ENCODE measurements at places on chromosomes 7 and 10. TPM values are rescaled to one million over a fixed set of nuclear protein-coding genes. Genes with fewer than 3 reads are reported as not detected.

PIP gene
- total RNA-seq: not detected

PNLIP gene
- total RNA-seq: not detected

DNA sequence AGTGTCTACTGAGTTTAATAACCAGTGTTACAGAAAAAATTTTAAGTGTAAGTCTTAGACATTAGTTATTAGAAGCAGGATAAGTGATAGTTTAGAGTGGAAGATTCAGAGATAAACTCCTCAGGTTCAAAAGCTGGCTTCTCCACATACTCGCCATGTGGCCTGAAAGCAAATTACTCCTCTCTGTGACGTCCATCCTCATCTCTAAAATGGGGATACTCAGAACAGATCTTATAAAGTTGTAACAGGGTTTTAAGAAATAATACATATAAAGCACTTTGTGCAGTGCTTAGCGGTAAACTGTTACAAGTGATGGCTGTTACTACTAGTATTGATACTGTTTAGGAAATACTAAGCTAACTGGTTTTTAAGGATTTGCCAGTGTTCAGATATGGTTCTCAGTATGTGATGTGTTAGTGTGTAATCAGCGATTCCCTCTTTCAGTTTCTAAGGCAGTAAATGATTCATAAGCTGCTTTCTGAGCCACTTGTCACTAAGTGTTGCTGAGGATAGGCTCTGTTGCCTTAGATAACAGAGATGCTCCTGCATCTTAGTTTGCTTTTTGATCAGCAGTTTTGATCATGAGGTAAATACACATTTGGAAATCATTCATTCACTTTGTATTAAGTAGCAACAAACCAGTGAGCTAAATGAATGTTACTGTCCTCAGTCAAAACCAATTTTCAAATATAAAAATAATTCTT, 58.7 kb downstream of the CYP51A1 start:
- no peak overlapping the region for H3K27ac ChIP-seq
- no peaks in the 10 kb centered on the region for H3K27me3 ChIP-seq
- DNase-seq: no peak
- peaks cover 13% of the 10 kb centered on the region for H3K36me3 ChIP-seq
- H3K4me3 ChIP-seq: no peak overlapping the region

- no peaks in the 10 kb centered on the region for H3K36me3 ChIP-seq
- H3K4me1 ChIP-seq: no peaks in the 10 kb centered on the region
- no peaks in the 10 kb centered on the region for H3K27me3 ChIP-seq
- H3K27ac ChIP-seq: no peak overlapping the region
Observed at GRCh38 chr7:134355927-134356326, 39.2 kb upstream of the SLC35B4 start.

- no peaks in the 10 kb centered on the region for H3K36me3 ChIP-seq
- peak; percentile 87 for DNase-seq
- no peak overlapping the region for H3K27ac ChIP-seq
- no peak overlapping the region for H3K4me3 ChIP-seq
Observed at GRCh38 chr7:154587792-154588191, 415.1 kb downstream of the PAXIP1 start.

BTBD16 gene
- not detected for total RNA-seq

DNA sequence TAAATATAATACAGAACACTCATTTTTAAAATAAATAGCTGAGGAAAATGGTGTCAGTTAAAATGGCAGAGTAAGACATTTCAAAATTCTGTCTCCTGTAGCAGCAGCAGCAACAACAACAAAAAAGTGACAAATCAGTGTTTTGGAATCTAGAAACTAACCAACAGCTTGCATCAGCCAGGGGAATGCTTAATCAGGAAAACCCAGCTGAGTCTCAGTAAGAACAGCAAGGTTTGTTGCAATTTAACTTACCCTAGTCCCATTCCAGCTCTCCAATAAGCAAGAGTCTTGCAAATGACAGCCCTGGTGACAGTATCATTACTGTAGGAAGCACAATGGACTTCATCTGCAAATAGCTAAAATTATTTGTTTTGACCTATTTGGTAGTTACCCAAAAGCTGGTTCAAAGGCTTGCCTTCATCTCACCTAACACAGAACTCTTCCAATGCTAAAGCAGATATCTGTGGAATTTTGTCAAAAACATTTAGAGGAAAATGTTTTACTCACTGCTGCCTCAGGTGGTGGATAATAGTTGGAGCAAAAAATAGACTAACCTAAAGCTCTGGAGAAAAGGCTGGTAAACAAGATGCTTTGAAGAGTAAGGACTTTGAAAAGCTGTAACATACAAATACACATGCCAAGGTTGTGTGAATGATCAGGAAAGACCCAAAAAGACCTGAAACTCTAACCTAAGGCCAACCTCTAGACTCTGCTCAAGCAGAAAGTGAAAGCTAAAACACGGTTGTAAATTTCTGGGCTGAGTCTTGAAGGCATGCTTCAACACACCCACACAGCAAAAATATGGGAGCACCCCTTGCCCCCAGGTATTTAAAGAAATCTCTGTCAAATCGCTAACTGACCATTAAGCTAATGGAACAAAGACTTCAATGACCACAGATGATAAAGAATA, 9.9 kb upstream of the ARHGAP22 start:
- no peaks in the 10 kb centered on the region for H3K4me1 ChIP-seq
- DNase-seq: no peak
- no peaks in the 10 kb centered on the region for H3K36me3 ChIP-seq
- H3K4me3 ChIP-seq: no peak overlapping the region
- H3K27ac ChIP-seq: no peak overlapping the region
- H3K27me3 ChIP-seq: no peaks in the 10 kb centered on the region

DNA sequence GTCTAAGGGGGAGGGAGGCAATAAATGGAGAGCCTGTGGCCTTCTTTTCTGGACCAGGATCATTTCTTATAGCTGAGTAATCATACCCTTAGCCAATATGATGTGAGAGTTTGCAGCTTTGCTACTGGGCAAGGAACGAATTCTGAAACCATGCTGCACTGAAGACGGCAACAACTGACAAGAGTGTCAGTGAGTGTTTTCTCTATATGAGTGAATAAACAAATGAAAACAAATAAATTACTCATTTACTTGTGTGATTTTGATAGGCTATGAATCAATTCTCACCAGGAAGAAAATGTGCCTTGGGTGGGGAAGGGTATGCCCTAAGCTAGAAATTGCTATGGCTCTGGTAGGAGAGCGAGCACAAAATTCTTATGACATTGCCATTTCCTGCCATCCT, 79.4 kb upstream of the LRRN3 start:
- H3K27me3 ChIP-seq: no peaks in the 10 kb centered on the region
- no peaks in the 10 kb centered on the region for H3K36me3 ChIP-seq
- no peak overlapping the region for H3K4me3 ChIP-seq
- H3K4me1 ChIP-seq: no peaks in the 10 kb centered on the region

DNA sequence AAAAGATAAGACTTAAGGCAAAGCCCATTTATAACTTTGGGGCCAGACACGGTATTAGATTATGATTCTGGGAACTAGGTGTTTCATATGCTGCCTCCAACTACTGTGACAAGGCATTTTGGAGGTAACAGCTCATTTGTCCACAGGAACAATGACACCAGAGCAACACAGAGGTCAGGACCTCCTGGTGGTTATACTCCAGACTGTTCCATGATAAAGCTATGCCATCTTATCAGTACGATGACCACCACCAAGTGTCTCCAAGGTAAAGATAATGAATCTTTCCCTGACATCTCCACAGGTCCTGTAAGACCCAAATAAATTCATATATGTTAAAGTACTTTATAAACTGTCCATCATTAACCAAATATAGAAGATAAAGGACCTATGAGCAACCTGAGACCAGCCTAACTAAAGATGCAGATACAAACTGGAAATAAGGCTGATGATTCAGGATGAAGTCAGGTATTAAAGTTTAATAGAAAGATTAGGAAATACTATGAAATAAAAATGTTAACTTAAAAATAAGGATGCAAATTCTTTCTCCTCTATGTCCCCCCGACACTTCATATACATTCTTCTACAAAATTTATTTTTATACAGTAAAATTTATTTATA, 26.2 kb downstream of the CUL2 start:
- peaks cover 10% of the 10 kb centered on the region for H3K36me3 ChIP-seq
- H3K4me3 ChIP-seq: no peak overlapping the region

DNA sequence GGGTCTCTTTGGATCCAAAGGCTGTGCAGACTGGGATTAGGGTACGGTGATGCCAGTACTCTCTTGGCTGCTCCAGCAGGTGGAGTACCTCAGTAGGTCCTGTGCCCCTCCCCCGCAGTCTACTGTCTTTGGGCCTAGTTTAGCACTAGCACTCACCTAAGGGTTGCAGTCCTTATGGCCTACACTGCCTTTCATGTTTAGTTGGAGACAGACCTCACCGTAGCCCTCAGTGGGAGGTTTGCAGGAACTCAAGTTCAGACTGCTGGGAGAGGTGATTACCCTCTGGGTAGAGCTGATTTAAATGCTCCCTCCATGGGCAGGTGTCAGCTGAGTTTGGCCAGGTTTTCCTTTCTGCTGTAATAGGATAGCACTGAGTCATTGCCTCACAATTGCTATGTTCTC, 210.8 kb upstream of the TMEM196 start:
- no peaks in the 10 kb centered on the region for H3K27me3 ChIP-seq
- no peak overlapping the region for H3K27ac ChIP-seq
- DNase-seq: no peak

Data from esophagus muscularis mucosa (tissue), 4 donors.